Activated naive CD8-positive, alpha-beta T cell treated with anti-CD3 and anti-CD28 coated beads for 36 hours (primary cell): ENCODE measurements at places on chromosomes 4 and X. TPM values are rescaled to one million over a fixed set of nuclear protein-coding genes. Genes with fewer than 3 reads are reported as not detected.

GRCh38 chrX:56232221-56233082 lies at the start of gene KLF8:
KLF8 (plus strand) TSS chrX:56232356; CDS start chrX:56233335, 979 bp downstream.
- peak; percentile 20 for DNase-seq

- DNase-seq = peak; percentile 39
These were observed 658 bp downstream of the KDM6A start for GRCh38 chrX:44873415-44874276.

DNA sequence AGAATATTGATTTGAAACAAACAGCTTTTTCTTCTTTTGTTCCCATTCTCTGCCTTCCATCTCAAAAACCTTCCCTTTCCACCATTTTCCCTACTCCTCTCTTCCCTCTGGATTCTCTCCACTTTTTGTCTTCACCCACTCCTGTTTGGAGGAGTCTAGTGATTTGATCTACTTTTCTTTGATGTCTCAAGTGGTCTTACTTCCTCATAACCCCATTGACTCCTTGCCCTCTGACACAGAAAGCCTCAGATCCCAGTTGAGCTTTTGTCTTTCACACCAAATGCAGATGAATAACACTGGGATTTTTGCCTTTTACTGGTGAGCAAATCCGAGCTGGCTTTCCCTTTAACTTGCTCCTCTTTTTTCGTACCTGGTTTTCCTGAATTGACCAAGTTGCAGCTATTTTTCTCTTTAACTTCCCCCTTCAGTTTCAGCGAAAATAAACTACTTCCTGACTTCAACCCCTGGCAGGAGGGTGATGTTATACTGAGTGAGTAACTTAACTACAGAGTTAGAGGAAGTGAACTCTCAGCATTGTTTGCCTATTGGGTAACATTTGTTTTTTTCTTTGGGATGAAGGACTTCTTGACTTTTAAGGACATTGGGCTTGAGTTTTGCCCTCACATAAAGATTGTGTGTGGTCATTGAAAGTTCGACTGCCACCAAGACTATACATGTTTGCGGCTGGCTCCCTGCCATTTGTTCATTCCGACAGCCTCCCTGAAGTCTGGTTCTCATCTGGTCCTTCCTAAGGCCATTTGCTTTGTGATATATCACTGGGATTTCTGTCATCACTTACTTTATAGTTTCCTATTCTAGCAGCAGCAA lies 392.8 kb upstream of the NR3C2 start:
- no peak for DNase-seq

DNA sequence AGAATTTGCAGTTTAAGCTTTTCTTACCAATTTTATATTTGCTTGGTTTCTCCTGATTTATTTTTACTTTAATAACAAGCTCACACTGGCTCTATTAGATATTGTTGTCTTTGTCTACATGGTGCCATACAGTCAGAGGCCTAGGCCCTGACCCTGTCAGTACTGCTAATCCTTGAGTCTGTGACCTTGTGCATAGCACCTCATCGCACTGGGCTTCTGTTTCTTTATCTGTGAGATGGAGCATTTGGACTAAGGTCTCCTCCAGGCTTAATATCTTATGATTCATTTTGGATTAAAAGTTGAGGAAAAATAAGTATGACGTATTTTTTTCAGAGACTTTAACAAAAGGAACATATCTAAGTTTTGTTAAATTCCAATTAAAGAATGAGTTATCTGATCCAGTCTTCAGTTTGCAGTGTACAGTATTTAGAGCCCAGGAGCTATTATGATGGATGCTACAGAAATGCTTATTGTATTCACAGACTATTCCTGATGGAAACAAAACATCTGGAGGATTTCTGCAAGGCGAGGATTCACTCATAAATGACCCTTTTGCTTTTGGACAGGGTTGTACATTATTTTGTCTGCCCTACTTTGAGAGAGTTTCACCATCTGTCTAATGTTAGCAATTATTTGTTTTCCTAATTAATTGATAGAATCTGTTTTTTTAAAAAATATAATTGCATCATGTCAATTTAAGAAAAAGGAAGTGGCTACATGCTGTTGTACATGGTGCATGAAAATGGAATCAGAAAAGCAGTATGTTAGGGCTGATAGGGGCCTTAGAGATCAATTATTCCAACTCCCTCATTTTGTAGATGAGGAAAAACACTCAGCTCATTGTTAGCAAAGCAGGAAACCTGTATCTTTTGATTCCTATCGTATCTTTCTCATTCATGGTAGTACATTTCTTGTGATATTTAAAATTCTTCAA lies 203.6 kb downstream of the BANK1 start:
- DNase-seq = no peak

- DNase-seq = no peak
These were observed 753.6 kb downstream of the TRIML1 start for GRCh38 chr4:188892837-188893236.

- DNase-seq = no peak
These were observed 1365.2 kb downstream of the STIM2 start for GRCh38 chr4:28225689-28226353.

DNA sequence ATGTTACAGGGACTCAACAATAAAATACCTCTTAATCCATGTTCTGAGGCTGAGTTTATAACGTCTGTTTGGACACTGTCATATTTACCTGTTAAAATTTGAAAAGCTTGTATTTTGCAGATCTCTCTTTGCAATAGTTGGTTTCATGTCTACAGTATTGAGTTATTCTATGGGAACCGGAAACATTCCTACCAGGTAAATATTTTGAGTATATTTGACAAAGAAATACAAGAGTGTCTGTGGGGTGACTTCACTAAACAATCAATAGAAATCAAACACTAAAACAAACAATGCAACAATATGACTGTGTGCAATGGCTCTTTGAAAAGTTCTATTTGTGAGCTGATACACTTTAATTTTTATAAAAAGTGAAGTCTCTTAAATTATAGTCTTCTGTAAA lies 47.7 kb upstream of the CXCL8 start:
- DNase-seq = no peak

- DNase-seq = no peak
These were observed 17.1 kb upstream of the C1QTNF7 start for GRCh38 chr4:15410750-15411149.

DNA sequence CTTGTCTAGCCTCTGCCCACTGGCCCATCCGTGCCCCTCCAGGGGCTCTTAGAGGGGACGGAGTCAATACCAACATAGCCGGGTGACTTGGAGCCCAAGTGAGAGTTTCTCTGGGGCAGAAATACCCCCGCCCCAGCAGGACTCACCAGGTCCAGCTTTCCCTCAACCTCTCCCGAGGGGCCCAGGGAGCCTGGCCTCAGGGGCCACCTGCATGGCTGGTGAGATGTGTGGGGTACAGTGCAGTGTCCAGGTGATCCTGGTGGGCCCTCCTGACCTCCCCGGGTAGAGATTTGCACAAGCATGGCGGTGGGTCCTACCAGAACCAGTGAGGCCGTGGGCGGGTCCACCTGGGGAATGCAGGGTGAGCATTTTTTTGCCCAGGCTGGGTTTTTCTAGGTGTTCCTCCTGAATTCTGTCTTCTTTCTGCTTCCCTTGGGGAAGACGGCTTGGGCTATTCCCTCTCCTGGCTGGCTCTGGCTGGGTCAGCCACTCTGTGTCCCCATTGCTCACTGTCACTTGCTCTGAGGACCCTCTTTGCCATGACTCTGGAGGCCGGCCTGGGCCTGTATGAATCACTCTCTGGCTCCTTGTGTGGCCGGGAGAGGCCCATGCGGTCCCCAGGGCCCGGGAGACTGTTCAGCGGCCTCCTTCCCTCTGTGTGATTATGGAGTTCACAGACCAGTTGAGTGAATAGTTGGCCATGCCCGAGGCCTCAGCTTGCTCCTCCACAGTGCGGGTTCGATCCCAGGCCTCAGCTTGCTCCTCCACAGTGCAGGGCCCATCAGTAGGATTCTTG lies 71.0 kb upstream of the NKX1-1 start:
- no peak for DNase-seq

GRCh38 chr4:81465406-81466340 lies 6.0 kb downstream of the RASGEF1B start:
- DNase-seq = no peak

- DNase-seq = no peak
These were observed 22.1 kb upstream of the HSD17B10 start for GRCh38 chrX:53456254-53456653.

DNA sequence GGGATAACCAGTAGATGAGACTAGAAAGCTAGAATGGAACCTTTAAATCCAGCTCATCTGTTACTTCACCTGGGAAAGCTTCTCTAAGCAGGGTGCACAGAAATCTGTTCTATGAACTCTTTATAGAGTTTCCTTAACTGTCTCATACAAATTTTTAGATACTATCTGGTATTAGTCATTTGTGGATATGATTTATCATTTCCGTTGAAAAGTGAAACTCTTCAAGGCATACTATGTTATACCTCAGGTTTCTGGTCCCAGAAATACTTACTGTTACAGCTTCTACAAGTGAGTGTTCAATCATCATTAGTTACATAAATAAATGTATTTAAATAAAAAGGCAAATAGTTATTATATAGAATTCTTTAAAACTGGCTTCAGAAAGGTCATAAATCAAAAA lies 298.3 kb upstream of the AGA start:
- no peak for DNase-seq

DNA sequence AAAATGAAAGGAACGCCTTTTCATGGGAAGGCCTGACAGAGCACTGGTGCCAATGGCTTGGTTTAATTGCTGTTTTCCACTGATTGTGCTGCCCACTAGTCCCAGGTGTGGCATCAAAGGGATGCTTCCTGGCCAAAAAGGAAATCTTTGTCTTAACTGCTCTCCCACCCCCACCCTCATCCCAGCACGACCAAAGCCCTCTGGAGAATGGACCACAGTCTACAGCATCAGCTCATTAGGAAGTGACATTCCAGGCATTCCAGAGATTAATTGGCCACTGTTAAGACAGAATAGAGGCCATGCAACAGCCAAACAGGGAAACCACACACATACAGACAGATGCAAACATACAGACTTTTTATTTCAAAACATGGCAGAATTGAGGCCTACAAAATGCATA lies 143.2 kb downstream of the LHFPL1 start:
- DNase-seq = no peak

- no peak for DNase-seq
These were observed 37.8 kb downstream of the SH3KBP1 start for GRCh38 chrX:19849464-19850080.

DNA sequence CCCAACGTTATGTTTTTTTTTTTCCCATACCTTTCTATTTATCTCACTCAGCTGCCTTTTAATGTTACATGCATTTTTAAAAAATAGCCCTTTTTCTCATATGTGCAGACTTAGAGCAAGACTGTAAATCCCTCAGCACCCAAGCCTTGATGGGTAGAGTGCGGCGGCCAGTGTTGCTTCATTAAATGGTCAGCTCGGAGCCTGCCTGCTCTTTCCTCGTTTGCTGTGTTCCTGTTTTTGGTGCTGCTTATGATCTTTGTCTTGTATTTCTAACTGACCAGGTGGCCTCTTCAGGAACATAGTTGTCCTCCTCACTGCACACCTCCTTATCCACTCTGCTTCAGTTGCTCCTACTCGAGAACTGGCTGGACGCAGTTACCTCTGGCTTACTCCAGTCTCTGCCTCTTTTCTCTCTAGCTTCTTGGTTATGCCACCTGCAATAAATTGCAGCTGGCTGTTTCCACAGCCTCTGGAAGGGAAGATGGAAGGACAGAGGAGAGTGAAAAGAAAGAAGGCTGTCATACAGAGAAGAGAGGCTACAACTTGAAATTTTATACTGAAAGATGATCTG lies 10.7 kb downstream of the RBPJ start:
- no peak for DNase-seq

DNA sequence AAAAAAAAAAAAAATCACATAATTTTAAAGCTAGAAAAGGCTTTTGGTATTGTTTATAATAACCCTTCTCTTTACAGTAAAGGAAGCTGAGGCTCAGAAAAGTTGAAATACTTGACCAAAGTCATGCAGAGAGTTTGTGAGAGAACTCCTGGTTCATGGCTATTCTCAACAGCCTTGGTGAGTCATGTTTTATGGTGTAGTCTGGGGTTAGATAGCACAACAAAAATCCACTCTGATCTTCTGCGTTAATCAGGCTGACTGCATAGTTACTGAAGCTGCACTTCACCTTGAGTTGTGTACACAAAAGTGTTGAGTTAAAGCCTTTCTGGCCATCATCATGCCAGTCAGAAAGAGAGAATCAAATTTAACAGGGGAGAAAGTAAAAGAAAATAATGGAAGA lies 19.3 kb upstream of the SFRP2 start:
- DNase-seq = no peak

GRCh38 chr4:177451108-177451500 lies 8.9 kb upstream of the AGA start:
- DNase-seq = no peak

DNA sequence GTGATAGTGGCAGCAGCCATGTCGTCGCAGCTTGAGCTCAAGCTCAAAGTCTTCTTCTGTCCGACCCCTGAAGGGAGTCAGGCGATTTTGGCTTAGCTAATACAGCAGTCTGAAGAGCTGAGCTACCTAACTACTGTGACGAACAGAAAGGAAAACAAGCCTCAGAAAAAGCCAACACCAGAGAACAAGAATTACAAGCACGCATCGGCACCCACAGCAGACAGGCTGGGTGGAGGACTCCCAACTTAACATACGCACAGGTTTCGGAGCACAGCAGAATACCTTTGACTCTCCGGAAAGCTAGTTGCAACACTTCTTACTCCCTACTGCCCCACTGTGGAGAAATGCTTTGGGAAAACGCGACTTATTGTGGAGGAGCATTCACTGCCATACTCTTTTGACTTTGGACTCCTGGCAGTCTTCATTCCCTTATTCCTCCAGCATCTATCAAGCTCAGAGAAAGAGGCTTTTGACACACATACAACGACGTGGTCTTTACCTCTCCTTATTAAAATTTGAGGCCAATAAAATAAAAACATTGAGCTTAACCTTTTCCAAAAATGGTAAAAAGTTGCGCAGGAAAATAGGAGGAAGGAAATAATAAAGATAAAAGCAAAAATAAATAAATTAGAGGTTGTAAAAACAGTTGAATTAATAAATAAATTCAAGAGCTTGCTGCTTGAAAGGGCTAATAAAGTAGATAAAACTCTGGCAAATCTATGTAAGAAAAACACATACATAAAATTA lies 41.3 kb upstream of the GPC3 start:
- DNase-seq = peak; percentile 9

GRCh38 chrX:136767104-136767941 lies 13.4 kb downstream of the ARHGEF6 start:
- DNase-seq = peak; percentile 47

Gene PPP1R2C
- not detected for total RNA-seq

Gene ZNF718
- 11.1 TPM for total RNA-seq

Gene TAF9B
- 20.9 TPM for total RNA-seq

Gene GAB3
- total RNA-seq = 3.4 TPM

Gene DIPK2B
- not detected for total RNA-seq

Gene PAGE2B
- total RNA-seq = 0.52 TPM

Gene TMEM255A
- not detected for total RNA-seq

Gene GPRIN3
- total RNA-seq = 9.2 TPM

Gene TAF1
- total RNA-seq = 30.7 TPM

Gene RTL9
- not detected for total RNA-seq

Gene ARMCX1
- 7.3 TPM for total RNA-seq

Gene BMP3
- not detected for total RNA-seq

Gene TMSB15C
- 2.2 TPM for total RNA-seq

Gene ARX
- not detected for total RNA-seq

Gene HSD17B11
- total RNA-seq = 18.7 TPM

Gene TMSB15A
- total RNA-seq = 0.56 TPM
